NCI-H2107 (cell line): ENCODE measurements at places on chromosomes 2 and 18.

DNA sequence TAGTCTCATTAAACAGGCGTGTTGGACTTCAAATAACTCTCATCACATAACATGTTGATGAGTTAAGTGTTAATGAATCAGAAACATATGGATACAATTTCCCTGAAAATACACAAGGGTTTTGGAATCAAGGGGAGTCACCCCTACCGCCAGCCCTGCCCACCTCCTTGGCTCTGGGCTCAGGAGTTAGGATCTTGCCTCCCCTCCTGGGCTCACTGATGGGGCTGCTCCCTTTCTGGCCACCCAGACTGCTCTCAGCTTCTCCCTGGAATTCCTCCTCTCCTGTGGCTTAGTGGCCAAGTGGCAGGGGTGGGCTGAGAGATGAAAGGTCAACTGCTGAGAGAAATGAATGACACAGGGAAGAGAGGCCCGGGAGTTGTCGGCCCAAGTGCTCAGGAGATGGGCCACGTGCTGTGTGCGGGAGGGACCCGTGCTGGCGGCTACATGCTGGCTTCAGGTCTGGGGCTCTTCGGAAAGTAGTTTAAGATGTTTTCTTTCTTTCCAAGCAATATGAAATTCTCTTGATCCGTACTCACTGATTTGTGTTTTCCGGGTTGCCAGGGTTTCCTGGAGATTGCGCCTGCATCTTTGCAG is 55.8 kb upstream of the TNP1 start:
- DNase-seq, result no peak

DNA sequence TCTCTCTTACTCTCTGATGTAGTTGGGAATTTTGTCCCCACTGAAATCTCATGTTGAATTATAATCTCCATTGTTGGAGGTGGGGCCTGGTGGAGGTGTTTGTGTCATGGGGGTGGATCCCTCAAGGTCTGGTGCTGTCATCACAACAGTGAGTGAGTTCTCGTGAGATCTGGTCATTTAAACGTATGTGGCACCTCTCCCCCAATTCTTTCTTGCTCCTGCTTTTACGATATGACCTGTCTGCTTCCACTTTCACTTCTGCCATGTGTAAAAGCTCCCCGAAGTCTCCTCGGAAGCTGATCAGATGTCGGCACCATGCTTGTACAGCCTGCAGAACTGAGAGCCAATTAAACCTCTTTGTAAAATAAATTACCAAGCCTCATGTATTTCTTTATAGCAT is 337.8 kb upstream of the CDH2 start:
- DNase-seq, result no peak

DNA sequence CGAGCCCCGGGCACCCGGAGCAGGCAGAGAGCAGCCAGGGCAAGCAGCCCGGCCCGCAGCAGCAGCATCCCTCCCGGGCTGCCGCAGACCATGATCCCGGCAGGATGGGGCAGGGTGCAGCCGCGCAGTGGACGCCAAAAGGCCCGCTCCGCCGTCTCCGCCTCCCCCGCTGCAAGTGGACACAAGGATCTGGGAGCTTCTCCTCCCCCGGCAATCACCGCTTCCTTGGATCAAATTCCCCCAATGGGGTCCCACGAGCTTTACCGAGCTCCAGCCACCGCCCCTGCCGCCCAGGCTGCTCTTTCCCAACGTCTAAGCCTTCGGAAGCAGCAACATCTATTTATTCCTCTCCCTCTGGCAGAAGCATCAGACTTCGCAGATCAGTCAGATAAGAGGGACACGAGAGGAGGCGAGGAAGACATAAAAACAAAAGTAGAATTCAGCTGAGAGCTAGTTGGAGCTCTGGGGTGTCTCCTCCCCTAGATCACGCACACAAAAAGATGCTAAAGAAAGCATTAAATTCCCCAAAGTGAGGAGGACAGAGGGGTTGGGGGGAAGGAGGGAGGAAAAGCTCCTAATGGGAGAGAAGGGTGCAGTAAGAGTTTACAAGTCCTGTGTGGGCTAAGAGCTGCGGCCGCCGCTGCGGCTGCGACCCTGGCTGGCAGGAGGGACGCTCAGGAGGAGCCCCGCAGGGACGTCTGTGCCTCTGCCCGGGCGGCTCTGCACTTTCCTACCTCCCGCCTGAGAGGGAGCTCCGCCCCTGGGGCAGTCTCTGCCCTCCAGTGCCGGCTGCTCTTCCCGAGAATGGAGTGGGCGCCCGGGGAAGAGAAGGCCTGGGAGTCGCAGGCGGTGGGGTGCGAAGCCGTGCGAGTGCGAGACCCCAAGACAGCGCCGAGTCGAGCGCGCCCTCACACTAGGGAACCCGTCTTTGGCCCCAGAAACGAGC is at the start of gene FRZB:
TSS of gene FRZB (minus strand) at position 177 of the 946 bp plus-strand sequence. CDS start at position 92, 85 bp downstream.
- DNase-seq, result no peak

- DNase-seq, result no peak
These were observed 73.5 kb downstream of the FIGN start for GRCh38 chr2:163662141-163662780.

GRCh38 chr2:182668671-182669070 is 47.4 kb upstream of the DNAJC10 start:
- DNase-seq, result peak; percentile 66

DNA sequence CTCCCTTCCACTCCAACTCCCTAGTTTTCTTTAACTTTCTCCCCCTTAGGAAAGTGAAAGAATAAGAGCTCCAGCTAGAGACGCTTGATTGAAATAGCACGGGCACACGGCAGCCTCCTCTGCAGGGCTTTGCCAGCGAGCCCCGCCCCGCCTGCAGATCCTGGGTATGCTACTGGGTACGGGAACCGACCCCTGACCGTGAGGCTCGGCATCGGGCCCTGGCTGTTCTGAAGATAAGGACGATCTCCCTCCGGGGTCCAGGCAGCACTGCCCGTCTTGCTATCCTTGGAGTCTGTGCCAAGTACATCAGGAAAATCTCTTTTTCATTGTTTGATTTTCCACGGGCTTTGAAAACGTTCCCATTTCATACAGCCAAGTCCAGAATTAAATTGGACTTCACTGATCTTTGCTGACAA is 284.5 kb downstream of the MTX2 start:
- DNase-seq, result peak; percentile 62

GRCh38 chr18:21196426-21196825 is 45.6 kb upstream of the GREB1L start:
- no peak for DNase-seq

DNA sequence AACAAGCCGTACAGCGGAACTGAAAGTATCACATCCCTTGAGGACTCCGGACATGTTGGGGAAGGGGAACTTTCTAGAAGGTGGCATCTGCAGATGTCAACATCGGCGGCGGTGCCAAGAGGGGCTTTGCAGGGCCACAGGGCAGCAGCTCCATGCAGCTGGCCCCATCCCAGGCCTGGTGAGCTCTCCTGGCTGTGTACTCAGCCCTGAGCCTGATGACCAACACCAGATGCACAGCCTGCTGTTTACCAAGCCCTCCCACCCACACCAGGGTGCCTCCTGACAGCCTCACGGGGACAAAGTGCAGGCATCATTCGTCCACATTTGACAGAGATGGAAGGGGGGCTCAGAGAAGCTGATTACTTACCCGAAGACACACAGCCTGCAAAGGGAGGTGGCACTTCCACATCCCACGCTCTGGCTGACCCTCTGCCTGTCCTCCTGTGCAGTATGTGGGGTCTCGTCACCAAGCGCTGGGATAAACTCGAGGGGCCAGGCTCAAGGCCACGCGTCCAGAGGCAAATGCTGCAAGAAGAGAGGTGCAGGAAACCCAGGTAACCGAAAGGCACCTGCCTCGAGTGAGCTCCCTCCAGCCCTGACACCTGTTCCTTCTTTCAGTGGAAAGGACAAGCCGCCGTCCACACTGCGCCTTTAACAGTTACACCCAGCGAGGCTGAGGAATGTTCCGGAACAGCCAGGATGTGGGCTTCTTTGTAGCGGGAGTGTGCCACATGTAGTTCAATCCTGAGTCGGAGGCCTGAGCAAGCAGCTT is 69.0 kb upstream of the ASAP2 start:
- DNase-seq, result no peak

DNA sequence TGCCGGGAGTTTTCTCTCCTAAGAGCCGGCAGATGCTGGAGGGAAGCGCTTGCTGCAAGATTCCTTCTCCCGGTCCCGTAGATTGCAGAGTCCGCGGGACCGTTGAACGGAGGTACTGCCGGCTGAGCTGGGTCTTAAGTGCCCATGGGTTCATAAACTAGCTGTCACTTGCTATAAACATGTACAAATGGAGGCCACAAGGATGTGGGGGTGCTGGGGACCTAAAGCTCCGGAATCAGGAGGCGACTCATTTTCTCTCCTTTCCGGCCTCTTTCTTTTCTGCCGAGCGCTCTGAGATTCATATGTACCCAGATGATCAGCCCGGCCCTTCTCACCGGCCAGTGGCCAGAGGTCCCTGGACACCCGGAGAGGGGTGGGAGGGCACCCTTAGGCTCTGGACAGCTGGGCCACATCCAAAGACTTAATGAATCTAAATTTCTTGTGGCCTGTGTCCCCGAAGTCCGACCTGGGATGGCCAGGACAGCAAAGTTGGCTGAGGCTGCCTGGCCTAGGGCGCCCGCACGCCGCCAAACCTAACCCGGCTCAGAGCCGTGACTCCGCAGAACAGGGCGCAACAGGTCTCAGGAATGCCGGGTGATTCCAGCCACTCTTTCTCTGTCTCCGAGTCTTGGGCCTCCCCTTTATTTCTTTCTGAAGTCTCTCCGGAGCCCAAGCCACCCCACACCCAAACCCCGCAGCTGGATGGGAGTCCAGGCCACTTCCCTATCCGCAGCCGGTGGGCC is 2.4 kb upstream of the PAX3 start:
- DNase-seq, result no peak

GRCh38 chr2:240340361-240340761 is 95.1 kb upstream of the GPC1 start:
- no peak for DNase-seq

GRCh38 chr18:525036-525797 is 24.7 kb upstream of the COLEC12 start:
- no peak for DNase-seq

GRCh38 chr2:186695081-186695756 is 1.4 kb downstream of the FAM171B start:
- DNase-seq, result no peak

DNA sequence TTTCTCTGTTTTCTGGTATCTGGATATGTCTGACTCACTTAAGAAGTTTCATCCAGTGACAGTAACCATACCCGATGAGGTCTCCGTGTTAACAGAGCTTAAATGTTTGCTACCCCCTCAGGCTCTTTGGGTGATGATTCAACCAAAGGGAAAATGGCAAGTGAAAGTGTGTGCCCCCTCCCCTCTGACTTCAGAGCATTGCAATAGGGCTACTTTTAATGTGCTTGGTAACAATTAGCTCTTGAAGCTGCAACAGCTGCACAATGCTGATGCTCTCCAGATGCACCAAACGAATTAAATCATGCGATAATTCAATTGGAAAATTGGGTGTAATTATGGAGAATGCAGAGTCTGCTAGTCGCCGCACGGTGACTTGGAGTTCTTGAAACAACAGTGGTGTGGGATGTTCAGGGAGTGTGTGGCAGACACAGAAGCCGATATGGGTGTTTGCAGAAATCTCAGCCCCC is 270.7 kb downstream of the ALK start:
- DNase-seq, result no peak

DNA sequence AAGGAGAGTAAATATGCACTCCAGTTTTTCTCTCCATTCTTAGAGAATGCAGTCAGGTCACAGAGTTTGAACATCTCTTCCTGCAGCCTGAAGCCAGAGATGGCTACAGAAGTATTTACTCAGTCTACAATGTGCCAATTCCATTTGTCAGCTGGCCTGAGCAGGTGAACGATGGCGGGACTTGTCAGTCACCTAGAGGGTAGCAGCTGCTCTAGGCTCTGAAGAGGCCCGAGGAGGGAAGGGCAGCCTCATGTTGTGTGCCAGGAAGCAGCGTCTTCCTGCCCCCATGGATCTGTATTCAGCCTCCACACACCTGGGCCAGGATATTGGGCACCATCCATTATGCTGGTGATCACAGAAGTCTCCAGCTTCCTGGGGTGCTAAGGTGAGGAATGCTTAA is 316.7 kb upstream of the CHAC2 start:
- DNase-seq, result no peak

GRCh38 chr2:16952805-16953204 is 287.2 kb upstream of the CYRIA start:
- no peak for DNase-seq

DNA sequence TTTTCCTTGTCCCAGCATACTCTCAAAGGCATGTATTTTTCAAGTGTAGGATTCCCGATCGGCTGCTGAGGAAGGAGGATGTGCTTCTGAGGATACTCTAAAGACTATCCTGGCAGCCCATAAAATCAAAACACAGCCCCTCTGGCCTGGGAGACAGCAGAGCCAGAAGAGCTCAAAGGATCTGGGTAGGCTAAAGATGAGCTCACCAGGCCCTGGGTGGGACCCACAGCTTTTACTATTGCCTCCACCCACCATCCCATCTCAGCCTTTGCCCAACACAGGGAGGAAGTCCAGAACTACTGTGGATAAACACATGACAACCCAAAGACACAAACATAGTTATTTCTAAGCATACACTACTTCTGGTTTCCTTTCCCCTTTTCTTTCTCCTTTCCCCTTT is 79.1 kb upstream of the ZFP36L2 start:
- DNase-seq, result no peak

GRCh38 chr2:158297606-158298005 is 158.9 kb downstream of the CCDC148 start:
- no peak for DNase-seq
